ENCODE measurements at places on chromosomes 11 and 22. TPM values are rescaled to one million over a fixed set of nuclear protein-coding genes. Genes with fewer than 3 reads are reported as not detected.

- DNase-seq = no peak
These were observed 267.2 kb upstream of the SYN3 start for GRCh38 chr22:33325232-33326004.

DNA sequence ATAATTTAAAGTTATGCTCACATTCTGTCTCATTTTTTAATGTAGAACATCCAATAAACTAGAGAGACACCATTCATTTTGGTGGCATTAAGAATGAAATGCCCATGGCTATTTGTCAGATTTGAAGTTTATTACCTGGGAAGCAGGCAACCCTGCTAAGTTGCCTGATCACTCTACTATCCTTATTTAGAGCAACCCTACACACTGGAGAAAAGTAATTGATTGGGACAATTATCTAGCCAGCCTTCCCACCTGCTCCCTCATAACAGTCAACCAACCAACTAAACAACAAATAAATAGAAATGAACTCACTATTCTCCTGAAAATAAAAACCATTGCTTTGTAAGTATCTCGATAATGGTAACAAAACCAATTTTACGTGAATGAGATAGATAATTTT is 1129.0 kb upstream of the TENM4 start:
- no peak for DNase-seq

The CD82 gene
- polyA plus RNA-seq = 20.0 TPM

The DCUN1D5 gene
- 38.5 TPM for polyA plus RNA-seq

The MS4A12 gene
- polyA plus RNA-seq = not detected
